ENCODE measurements at places on chromosomes 16 and 17.

GRCh38 chr17:78857266-78857665 is 16.7 kb upstream of the USP36 start:
- no peak for DNase-seq

- DNase-seq: no peak
These were observed 56.4 kb downstream of the MGAT5B start for GRCh38 chr17:76924345-76925342.

DNA sequence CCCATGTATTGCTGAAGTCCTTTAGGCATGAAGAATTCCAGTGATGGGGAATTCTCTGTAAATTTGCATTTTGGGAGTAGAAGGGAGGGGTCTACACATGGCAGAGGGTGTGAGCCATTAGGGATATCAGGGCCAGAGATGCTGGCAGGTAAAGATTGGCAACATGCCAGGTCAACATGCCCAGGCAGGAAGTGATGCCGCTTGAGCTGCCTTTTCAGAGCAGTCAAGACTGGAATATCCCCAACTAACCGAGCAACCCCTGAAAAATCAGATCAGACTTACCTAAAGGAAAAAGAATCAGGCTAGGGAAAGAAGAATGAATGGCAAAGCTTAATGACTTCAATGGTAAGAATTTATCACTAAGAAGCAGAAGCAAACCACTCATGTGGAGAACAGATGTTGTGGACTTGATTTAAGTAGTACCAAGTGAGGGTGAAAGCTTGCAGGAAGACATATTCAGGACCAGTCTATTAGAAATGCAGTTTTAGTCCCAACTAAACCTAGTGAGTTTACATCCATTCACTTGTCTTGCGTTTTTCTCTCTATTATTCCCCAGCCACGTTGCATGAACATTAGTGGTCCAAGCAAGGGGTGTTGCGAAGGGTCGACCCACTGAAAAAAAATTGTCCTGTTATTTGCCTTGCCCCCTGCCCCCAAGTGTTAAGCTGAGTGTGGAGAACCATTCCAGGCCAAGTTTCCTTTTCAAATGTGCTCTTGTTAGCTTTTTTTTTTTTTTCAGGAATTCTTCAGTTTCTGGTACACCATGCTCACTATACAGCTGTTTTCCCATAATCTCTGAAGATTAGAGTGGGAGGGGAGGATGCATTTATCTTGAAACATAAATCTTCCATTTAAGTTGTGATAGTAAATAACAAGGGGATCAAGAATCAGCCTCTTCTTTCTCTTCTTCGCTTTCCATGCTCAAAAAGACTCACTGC is 105.2 kb downstream of the ABCA8 start:
- no peak for DNase-seq

DNA sequence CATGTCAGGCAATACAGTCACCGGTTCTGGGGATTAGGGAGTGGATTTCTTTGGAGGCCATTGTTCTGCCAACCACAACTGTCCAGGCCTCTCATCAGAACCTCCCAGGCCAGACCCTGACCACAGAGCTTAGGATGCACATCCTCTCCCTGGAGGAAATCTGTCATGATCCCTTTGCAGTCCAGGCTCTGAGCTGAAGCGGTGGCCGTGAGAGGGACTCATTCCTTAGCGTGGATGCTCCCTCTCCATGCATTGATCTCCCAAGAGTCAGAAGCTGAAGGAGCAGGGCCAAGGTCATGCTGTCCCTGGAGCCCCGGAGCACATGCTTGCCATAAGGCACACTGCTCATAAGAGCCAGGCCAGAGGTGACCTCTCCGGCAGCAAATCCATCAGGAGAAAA is 181.4 kb downstream of the COPRS start:
- peak; percentile 13 for DNase-seq

DNA sequence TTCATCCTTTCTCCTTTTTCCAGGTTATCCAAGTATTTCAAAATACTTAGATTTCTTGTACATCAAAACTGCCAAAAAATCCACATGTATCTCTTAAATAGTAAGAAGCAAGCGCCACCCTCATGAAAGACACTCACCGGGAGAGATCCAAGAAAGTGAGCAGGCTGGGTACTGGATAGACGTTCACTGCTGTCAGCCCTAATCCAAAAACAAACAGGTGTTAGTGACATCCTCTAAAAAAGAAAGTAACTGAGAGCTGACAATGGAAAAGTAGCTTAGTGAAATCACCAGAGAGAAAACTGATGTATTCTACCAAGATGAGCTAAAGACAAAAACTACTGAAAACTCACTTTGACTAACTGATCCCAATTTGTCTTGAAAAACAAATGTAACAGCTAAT is 46.1 kb downstream of the MARVELD3 start:
- DNase-seq: no peak

DNA sequence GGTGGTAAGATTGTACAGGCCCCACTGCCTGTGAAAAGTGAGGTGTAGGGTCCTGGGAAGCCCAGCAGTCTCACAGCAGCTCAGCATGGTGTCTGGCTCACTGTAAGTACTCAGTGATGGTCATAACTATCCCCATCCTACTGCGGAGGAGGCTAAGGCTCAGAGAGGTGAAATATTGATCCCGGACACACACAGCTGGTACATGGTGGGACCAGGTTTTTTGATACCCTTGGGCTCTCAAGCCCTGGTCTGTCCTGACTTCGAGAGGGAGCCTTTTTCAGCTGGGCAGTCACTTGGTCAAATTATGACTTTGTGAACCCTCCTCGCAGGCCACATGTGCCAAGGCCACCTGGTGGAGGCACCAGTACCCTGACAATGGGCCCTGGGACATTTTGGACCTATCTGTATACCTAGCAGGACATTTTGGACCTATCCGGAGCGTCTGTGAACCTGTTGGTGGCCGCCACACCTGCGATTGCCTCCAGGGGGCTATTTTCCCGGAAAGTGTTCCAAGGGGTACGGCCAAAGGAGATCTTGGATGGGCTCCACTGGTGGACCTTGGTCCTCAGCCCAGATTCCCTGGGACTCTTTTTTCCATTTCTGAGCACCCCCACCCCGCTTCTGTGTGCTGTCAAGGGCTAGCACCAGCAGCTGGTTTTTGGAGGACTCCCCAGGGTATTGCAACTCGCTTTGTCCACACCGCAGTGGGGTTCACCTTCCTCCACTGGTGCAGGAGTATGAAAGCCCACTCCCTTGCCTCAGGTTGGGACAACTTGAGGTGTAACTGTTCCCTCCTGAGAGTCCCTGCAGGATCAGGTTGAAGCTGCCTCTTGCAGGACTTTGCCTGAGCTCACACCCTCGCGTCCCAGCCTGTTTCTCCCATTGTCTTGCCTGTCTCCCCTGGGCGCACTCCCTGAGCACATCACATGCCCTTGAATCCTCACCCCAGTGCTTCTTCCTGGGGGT is 83.6 kb upstream of the NKD1 start:
- no peak for DNase-seq

GRCh38 chr16:81181013-81181720 is 57.3 kb upstream of the BCO1 start:
- peak; percentile 92 for DNase-seq

GRCh38 chr16:24174957-24175356 is 81.2 kb upstream of the CACNG3 start:
- DNase-seq: no peak

GRCh38 chr17:3672571-3672970 is 4.0 kb downstream of the EMC6 start:
- DNase-seq: no peak
